ENCODE measurements at places on chromosomes 3 and 15. TPM values are rescaled to one million over a fixed set of nuclear protein-coding genes. Genes with fewer than 3 reads are reported as not detected.

RETNLB gene
- not detected for total RNA-seq

MB21D2 gene
- 0.15 TPM for total RNA-seq

CCR9 gene
- total RNA-seq = not detected

DNA sequence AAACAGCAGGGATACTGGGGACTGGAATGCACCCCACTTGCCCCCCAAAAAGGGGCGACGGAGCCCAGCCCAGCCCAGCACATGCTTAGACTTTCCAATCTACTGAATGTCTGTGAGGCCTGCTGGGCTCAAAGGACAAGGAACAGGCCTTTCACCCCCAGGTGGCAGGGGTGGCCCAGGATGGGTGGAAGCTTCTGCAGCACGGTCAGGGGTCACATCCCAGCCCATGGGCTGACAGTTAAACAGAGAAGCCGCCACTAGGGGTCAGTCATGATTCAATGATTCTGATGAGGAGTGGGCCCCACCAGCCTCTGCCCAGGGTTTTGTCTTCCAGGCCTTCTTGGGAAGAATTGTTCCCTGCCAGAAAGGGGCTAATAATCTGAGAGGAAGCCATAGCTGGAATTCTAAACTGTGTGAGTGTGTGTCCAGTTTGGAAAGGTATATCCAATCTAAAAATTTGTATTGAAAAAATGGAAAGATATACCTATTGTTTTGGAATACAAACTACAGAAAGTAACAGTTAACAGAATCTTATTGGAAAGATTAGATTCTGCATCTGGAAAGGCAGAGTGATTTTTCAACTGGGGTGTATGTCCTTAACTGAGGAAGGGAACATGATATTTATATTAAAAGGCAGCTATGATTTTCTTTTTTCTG, 2.2 kb downstream of the CHRNB4 start:
- H3K27me3 ChIP-seq = no peaks in the 10 kb centered on the region
- H3K36me3 ChIP-seq = no peaks in the 10 kb centered on the region
- no peak overlapping the region for H3K27ac ChIP-seq
- H3K4me3 ChIP-seq = no peak overlapping the region
- peak; percentile 39 for DNase-seq

DNA sequence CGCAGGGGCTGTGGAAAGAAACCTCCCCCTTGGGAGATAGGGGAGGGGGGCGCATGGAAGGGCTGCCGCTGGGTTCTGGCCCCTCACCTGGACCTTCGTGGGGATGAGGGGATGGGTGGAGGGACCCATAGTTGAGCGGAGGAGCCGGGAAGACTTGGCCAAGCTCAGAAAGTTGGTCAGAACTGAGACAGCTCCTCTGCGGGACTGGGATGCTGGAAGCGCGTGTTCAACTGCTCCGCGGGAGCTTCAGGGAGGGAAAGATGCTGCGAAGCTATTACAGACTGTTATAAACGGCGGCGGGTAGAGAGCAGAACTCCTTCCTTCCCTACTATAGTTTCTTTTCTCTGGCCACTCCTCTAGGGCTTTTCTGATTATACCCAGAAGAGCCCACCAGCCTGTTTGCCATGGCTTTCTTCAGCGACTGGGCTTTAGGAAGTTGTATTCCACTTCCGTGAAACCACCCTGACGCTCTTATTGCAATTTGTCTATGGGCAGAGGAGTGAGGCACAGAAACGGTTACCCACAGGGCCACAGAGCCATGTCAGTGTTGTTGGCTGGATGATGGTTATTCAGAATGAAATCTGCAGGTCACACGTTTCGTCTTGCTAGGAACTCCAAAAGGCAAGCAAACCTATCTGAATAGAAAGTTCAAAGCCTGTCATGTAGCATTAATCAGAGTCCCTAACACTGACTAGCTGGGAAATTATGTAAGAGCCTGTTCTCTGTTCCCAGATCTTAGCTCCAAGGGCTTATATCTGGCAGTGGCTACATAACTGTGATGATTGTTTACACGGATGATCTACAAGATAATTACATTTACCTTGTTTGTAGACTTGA, 1.1 kb downstream of the SYNPR start:
- H3K27ac ChIP-seq = no peak overlapping the region
- no peaks in the 10 kb centered on the region for H3K27me3 ChIP-seq
- no peak overlapping the region for H3K4me3 ChIP-seq
- no peaks in the 10 kb centered on the region for H3K36me3 ChIP-seq
- DNase-seq = no peak

- H3K4me1 ChIP-seq = no peaks in the 10 kb centered on the region
- no peak for DNase-seq
- no peaks in the 10 kb centered on the region for H3K36me3 ChIP-seq
- H3K27me3 ChIP-seq = no peaks in the 10 kb centered on the region
- no peak overlapping the region for H3K4me3 ChIP-seq
Observed at GRCh38 chr3:46127503-46127902, 80.6 kb downstream of the CCR1 start.

DNA sequence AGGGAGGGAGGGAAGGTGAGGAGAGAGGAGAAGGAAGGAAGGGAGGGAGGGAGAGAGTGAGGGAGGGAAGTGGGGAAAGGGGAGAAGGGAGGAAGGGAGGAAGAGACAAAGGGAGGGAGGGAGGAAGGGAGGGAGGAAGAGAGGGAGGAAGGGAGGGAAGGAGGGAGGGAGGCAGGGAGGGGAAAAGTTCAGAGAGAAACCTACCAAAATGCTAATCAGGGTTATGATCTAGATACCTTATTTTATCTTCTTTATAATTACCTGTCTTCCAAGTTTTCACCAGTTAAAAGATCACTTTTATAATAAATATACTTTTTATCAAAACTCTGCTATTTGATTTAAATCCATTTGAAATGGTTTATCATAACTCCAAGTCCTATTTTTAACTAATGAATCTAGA, 44.4 kb downstream of the FAM174B start:
- H3K36me3 ChIP-seq = no peaks in the 10 kb centered on the region
- no peaks in the 10 kb centered on the region for H3K4me1 ChIP-seq

GRCh38 chr3:52110502-52110901, 43.7 kb downstream of the POC1A start:
- H3K36me3 ChIP-seq = no peaks in the 10 kb centered on the region
- H3K4me3 ChIP-seq = no peak overlapping the region
- no peak for DNase-seq

GRCh38 chr3:61353382-61353781, 102.1 kb upstream of the FHIT start:
- no peaks in the 10 kb centered on the region for H3K36me3 ChIP-seq
- no peaks in the 10 kb centered on the region for H3K27me3 ChIP-seq
- DNase-seq = no peak

Data from right lobe of liver (tissue), 6 donors.